ENCODE measurements at places on chromosomes 11 and 22. TPM values are rescaled to one million over a fixed set of nuclear protein-coding genes. Genes with fewer than 3 reads are reported as not detected.

Gene SYT13
- polyA plus RNA-seq, result 0.02 TPM

Gene MS4A4A
- polyA plus RNA-seq, result 1.3 TPM

Gene MISFA
- polyA plus RNA-seq, result 0.62 TPM

Gene MIOX
- polyA plus RNA-seq, result not detected

Gene C1QTNF4
- polyA plus RNA-seq, result 0.28 TPM

Gene TSSC4
- 29.5 TPM for polyA plus RNA-seq

Gene LRRN4CL
- 1.4 TPM for polyA plus RNA-seq

Gene OR8A1
- not detected for polyA plus RNA-seq

Gene STT3A
- polyA plus RNA-seq, result 38.6 TPM

Gene SCN2B
- 0.19 TPM for polyA plus RNA-seq

Gene ACTN3
- polyA plus RNA-seq, result 0.02 TPM

Gene BTBD18
- 0.02 TPM for polyA plus RNA-seq

Gene MPPED2
- 0.58 TPM for polyA plus RNA-seq

Gene ASPHD2
- 0.43 TPM for polyA plus RNA-seq

Gene HINFP
- 9.1 TPM for polyA plus RNA-seq

Gene OR51B4
- polyA plus RNA-seq, result not detected

Gene APLP2
- polyA plus RNA-seq, result 80.5 TPM

Gene LRP4
- polyA plus RNA-seq, result 8.2 TPM

Gene PEX26
- polyA plus RNA-seq, result 13.5 TPM

Gene STK33
- polyA plus RNA-seq, result 0.92 TPM

Gene MS4A12
- not detected for polyA plus RNA-seq

Gene ABCC8
- polyA plus RNA-seq, result 0.10 TPM

Gene SLC22A25
- polyA plus RNA-seq, result 0.04 TPM

Gene RBFOX2
- polyA plus RNA-seq, result 31.1 TPM

Gene SLC2A11
- 2.5 TPM for polyA plus RNA-seq

Gene SESN3
- 3.7 TPM for polyA plus RNA-seq

Gene LIN7C
- 7.2 TPM for polyA plus RNA-seq

Gene AGBL2
- 0.69 TPM for polyA plus RNA-seq

Gene CHRM1
- polyA plus RNA-seq, result not detected

Data from esophagus (tissue), 2 donors.